ENCODE measurements at places on chromosomes 4 and X.

GRCh38 chr4:183370786-183371185 lies 48.6 kb upstream of the CLDN24 start:
- DNase-seq, result no peak

- DNase-seq, result no peak
Measured at GRCh38 chrX:16312761-16313623, 145.7 kb downstream of the MAGEB17 start.

GRCh38 chrX:154742613-154743012 lies 8.3 kb downstream of the GAB3 start:
- DNase-seq, result no peak

DNA sequence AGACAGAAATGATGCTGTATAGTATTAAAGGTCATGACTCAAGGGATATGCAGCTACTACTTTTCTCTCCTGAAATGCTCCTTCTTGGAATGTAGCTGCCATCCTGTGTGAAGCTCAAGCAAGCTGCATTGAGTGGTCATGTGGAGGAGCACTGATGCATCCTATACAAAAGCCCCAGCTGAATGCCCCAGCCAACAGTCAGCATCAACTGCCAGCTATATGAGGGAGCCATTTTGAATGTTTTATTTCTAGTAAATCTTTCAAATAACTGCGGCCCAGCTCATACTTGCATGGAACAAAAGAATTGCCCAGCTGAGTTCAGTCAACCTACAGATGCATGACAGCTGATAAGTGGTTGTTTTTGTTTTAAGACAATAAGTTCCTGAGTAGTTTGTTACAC lies 165.0 kb upstream of the GEMIN8 start:
- no peak for DNase-seq

DNA sequence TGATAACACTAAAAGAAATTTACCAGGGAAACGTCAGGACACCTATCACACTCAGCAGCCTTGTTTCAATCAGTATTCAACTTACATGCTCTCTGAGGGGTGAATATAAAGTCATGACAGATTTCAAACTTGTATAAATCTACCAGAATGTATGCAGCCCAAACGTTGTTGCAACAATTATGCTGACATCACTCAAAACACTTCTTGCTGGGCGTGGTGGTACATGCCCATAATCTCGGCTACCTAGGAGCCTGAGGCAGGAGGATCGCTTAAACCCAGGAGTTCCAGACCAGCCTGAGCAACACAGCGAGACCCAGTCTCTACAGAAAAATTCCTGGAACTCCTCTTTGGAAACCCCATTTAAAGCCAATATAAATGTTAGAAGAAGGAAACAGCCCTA lies 266.6 kb upstream of the GPC4 start:
- no peak for DNase-seq

- DNase-seq, result no peak
Measured at GRCh38 chr4:173934933-173935620, 348.4 kb downstream of the FBXO8 start.

DNA sequence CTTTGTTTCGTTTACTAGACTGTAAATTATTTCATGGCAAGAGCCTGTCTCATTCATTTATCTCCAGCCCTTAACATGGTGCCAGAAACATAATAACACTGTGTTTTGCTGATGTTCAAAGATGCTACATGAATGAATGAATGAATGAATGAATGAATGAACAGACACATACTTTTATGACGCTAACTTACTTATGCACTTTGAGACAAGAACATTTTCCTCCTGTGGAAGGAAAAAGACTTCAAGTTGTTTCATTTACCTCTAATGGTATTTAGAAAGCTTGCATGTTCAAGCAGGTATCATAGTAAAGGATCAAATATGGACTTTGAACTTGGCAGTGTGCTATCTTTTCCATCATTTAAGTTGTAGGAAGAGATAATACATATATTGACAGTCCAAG lies 131.6 kb downstream of the GLRA2 start:
- no peak for DNase-seq

DNA sequence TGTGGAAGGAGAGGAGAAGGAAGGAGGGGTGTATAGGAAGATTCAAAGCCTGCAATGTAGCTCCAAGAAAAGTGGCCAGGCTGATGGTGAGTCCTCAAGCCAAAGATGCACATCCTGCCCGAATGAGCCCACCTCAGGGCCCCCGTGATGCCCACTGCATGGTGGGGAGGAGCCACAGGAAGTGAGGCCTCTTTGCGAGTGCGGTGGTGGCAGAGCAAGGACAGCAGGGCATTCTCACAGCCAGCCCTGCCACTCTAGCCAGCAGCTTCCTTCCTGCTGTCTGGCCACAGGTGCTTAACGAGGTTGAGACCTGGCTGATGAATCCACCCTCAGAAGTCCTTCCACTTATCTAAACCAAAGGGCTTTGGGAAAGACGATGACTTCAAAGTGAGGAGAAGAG lies 55.8 kb downstream of the BCOR start:
- no peak for DNase-seq

DNA sequence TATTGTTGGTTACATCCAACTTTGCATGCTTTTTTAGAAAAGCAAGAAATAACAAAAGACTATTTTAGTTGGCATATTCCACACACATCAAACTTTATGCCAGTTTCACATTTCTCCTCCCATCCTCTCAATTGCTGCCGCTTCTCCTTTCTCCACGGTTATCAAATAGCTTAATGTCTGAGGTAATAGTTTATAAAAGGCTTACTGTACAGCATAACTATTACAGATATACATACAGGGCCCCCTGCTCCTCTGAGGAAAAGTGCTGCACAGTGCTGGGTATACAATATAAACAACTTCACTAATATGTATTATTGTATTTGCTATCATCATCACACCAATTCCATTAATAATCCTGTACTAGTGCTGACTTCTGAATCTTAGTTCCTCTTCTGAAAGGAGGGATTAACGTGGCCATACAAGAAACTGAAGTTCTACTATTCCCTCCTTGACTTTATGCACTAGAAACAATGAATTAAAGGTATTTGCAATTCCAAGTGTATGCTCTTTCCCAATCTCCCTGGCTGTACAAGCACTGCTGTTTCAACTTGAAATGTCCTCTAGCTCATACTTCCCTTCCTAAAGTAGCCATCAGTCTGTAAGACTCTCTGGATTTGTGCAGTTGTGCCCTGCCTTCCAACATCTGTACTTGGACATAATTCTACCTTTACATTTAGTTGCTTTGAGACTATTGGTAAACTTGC lies 2.5 kb downstream of the CCNI start:
- DNase-seq, result no peak

DNA sequence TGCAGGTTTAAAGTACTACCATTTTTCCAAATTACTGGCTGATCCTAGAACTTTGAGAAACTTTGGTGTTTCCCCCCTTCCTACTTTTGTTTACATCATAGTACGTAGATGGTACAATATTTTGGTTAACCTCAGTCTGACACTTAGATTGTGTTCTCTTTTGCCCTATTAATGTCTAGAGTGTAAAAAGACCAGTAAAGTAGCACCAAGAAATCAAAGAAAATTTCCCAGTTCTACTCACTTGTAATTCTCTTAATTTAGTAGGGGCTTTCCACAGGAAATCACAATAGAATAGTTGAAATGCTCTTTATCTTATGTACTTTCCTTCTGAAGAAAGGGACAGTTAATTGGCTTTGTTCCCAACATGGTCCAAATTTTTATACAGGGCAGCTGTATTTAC lies 51.6 kb downstream of the NFKB1 start:
- no peak for DNase-seq

GRCh38 chr4:46370531-46370930 lies 19.4 kb downstream of the GABRA2 start:
- no peak for DNase-seq

- DNase-seq, result peak; percentile 76
Measured at GRCh38 chrX:13688958-13689740, at the start of gene RAB9A. Gene RAB9A (plus strand): TSS chrX:13689128. CDS start chrX:13708747, 19,619 bp downstream.

DNA sequence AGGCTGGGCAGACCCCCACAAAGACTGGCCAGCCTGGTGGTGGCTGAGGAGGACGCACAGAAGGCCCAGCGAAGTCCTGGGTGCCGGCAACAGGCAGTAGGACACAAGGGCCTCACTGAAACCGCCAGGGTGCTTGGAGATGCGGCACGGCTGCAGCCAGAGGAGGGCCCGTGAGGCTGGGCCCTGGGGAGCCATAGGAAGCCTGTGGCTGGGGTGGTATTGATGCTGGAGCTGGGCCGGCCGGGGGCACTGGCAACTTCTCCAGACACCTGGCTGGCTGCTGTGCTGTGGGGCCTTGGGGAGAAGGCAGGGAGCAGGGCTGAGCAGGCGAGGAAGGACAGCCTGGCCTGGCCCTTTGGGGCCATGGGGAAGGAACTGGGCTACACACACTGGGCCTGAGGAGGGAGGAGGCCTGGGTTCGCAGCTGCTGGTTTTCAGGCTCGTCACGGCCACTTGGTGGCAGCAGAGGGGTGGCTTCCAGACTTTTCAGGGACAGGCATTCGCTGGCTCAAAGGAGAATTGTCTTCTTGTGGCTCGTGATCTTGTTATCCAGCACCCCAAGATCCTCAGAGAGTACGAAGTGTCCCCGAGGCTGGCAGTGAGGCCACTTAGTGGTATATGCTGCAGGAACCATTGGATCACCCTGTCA lies 37.2 kb downstream of the ATP2B3 start:
- DNase-seq, result peak; percentile 54

All from stimulated activated naive CD4-positive, alpha-beta T cell (primary cell).